Stimulated activated CD4-positive, alpha-beta T cell treated with anti-CD3 and anti-CD28 coated beads, Interleukin-12 subunit alpha, Interleukin-12 subunit beta, amount 100 ng/mL, for 48 hours (primary cell): ENCODE measurements at places on chromosomes 2 and 18.

DNA sequence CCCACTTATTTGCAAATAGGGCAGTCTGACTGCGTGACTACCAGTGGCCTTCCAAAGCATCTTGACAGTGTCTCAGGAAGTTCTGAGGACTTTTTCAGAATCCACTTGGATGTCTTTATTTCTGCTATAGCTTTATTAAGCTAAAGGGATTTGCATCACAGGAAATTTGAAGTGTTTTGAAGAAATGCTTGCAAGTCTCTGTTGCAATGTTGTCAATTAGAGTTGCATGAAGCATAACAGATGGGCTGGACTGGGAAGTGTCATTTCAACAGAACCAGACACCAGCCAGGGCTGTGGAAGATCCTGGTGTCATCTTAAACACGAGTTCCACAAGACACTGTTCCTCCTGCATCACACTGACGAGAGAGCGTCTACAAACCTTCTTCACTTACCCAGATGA is 224.5 kb downstream of the EN1 start:
- DNase-seq: no peak

DNA sequence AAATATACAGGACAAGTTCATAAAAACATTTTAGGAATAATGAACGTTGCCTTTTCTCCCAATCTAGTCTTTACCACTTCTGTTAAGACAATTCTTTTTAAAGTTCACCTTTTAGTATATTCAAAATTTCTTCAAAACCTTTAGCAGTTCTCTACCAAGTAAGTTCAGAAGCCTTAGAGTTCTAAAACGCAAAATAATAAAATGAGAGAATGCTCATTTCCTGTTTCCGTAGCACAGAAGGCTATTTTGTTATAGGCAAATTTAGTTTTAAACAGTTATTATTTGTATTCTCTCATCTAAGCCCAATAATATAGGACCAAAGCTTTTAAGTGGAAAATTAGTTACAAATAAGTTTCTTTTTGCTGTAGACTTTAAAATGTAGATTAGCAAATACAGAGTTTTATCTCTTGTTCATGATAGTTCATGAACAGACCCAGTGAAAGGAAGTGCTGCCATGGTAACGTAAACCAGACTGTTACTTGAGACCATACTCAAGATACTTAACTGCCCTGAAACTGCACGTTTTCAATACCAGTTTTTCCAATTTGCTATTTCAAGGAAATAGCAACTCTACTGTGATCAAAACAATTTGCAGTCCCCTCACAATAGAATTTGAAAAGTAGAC is 173.1 kb upstream of the STON1 start:
- DNase-seq: no peak

DNA sequence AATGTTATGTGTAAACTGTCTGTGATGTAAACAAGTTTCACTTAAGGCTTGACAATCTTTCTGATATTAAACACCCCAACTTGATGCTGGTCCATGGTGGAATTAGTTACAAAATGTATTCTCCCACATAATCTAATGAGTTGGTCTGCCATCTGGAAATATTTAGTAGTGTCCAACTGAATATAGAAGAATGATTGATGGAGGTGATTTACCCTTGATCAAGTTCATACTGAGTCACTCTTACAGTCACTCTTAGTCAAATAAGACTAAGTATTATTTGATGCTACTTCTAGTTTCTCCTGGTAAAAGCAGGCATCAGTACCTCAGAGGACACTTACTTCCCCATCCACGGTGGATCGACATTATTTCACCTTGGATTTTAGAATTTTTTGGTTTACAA is 198.1 kb downstream of the SATB2 start:
- no peak for DNase-seq

- no peak for DNase-seq
Observed at GRCh38 chr2:101732199-101732598, 34.7 kb downstream of the MAP4K4 start.

GRCh38 chr2:121039679-121040078 is 245.3 kb downstream of the TFCP2L1 start:
- DNase-seq: no peak

DNA sequence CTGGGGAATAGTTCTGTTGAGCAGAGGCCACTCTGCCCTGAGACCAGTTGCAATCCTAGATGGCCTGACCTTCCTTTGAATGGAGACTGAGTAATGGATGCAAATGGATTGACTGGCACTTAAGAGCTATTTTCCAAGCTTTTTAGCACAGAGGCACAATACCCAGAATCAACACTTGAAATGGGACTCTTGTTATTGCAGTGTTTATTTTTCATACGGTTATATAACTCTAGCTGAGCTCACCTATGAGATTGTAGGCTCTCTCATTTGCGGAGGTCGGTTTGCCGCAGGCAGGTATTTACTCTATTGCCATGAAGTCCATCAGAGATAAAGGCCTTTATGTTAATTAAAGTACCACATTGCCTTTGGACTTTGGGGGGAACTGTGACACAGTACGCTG is 422.3 kb upstream of the CELF4 start:
- no peak for DNase-seq

- no peak for DNase-seq
Observed at GRCh38 chr18:27312153-27312552, 127.0 kb upstream of the CHST9 start.

GRCh38 chr2:231395188-231396057 is at the start of gene B3GNT7:
TSS of gene B3GNT7 (plus strand) at chr2:231395710. CDS start at chr2:231395804, 94 bp downstream.
- DNase-seq: no peak

- no peak for DNase-seq
Observed at GRCh38 chr2:26609205-26609631, 31.9 kb downstream of the CIB4 start.

GRCh38 chr2:12436483-12436882 is 280.3 kb upstream of the TRIB2 start:
- DNase-seq: no peak

- DNase-seq: no peak
Observed at GRCh38 chr2:37091873-37092272, 7.6 kb downstream of the GPATCH11 start.

- no peak for DNase-seq
Observed at GRCh38 chr2:99278793-99279291, 22.2 kb downstream of the LYG1 start.

GRCh38 chr2:57965961-57966360 is 80.6 kb upstream of the VRK2 start:
- no peak for DNase-seq

DNA sequence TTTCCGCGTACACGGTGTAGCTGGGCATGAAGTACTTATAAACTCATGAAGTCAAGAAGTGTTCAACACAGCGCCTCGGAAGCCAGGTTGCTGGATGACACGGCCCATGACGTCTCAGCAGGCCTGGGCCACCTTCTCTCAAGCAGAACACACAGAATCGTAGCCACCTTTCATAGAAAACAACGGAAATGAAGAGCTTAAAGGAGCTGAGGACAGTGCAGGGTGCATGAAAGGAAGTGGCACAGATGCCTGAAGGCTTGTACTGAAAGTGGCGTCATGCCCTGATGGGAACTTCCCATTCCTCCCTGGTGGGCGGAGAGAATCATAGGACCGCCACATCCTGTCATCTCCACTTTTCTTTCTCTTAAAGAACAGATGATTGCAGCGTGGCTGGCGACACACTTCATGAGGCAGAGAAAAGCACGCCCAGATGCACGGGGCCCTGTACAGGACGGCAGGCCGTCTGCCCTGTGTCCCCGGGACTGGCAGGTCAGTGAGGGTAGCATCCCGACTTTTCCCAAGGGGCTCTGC is 31.1 kb downstream of the HDAC4 start:
- DNase-seq: peak; percentile 68

GRCh38 chr2:60386436-60386835 is 167.0 kb downstream of the BCL11A start:
- no peak for DNase-seq
